ENCODE measurements at places on chromosomes 12 and 14. TPM values are rescaled to one million over a fixed set of nuclear protein-coding genes. Genes with fewer than 3 reads are reported as not detected.

GRCh38 chr12:51700887-51701286 is 109.9 kb downstream of the SCN8A start:
- no peak for ATAC-seq

GRCh38 chr14:96698960-96699539 is 98.1 kb upstream of the VRK1 start:
- no peak for ATAC-seq

GRCh38 chr12:48947727-48948126 is 9.6 kb downstream of the ARF3 start:
- no peak for ATAC-seq

DNA sequence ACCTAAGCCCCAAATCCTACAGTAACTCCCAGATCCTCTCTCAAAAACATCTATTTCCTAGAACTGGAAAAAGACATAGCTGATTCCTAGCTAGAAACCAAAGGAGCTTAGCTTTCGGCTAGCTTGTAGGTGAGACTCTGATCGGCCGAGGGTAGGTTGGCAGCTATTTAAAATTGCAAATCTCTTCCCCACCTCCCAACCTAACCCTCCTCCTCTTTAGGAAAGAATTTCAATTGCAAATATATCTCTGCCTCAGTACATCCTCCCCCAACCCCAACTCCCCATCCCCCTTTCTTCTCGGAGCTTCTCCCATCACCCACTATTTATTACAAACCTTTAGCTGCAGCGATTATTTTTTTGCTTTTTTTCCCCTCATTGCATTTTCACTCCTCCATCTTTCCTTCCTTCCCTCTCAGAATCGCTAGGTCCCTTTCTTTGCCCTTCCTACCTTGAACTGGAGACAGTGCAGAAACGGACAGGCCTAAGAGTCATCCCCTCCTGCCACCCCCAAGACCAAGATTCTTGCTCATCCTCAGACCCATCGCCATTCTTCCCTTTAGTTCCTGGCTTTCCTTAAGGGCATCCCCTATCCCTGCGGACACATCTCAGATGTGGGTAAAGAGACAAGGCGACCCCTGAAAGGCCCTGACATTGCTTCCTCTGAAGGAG is 13.4 kb downstream of the ZFHX2 start:
- no peak for ATAC-seq

- ATAC-seq: no peak
Measured at GRCh38 chr12:9626821-9627220, 19.1 kb upstream of the KLRB1 start.

DNA sequence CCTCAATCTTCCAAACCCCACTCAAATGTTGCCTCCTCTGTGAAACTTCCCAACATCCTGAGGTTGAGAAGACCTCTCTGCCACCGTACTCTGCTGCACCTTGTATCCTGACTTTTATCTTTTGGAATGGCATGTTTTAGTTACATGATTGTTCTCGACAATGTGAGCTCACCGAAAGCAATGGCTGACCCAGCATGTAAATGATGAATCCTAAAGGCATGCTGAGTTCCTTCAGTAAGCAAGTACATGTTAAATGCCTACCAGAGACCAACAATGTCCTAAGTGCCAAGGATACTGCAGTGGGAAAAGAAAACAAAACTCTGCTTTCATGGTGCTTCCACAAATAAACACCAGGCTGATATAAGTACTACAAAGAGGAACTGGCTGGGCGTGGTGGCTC is 13.7 kb downstream of the PPP1R13B start:
- ATAC-seq: no peak

GRCh38 chr12:121872546-121873215 is 14.0 kb upstream of the HPD start:
- peak; percentile 81 for ATAC-seq

DNA sequence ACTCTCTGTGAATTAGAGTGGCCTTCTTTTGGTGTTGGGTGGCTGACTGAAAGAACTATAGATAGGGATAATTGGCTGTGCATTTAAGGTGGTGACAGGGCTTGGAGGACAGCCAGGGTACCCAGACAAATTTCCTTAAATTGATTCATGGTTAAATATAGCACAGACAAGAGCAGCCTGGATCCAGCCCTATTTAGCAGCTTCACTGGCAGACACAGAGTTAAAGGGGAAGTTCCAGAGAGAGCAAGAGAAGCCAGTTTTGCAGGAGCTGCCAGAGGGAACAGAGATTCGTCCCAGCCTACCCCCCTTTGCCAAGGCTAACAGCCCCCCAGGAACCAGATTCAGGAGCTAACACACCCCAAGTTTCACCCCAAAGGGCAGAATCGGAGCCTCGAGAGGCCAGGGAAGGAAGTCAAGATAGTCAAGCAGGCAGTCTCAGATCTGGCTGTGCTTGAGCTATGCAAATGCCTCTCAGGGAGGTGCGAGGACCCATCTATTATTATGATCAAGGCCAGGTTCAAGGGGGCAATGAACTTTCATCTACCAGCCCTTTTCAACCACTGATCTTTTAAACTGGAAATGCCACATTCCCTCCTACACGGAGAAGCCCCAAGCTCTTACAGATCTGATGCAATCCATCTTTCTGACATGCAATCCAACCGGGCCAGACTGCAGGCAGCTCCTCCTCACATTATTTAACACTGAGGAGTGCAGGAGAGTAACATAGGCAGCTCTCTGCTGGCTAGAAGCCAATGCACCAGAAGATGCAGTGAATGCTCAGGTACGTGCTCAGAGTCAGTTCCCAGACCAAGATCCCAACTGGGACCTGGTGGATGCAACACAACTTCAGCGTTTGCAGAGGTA is 58.2 kb downstream of the DHRS2 start:
- no peak for ATAC-seq

DNA sequence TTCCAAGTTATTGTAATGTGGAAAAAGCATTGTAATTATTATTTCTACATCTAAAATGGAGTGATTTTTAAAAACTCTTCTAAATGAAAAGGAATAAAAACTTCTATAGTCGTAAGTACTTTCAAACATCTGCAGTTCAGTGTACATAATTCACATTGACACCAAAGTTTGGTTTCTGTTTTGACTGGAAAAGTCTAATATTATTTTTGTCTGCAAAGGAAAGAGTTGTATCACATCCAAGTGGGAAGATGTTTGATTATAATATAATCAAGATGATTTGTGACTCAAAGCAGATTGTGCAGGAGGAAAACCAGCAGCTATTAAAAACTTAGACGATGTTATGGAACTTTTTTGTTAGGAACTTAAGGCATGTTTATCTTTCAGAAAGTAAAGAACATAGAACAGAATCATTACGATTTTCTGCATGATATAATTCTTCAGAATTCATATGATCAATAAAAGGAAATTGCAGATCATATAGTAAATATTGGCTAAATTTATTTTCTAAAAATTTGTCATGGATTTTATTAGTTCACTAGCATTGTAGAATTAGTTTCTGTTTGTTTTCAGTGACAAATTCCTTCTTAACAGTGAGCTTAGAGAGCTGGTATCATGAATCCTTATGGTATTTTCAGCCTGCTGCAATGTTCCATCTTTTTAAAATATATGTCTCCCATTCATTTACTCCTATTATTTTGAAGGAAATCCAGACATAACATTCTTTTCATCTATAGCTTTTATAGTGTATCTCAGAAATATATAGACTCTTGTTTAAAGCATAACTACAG is 145.8 kb downstream of the MIPOL1 start:
- no peak for ATAC-seq

DNA sequence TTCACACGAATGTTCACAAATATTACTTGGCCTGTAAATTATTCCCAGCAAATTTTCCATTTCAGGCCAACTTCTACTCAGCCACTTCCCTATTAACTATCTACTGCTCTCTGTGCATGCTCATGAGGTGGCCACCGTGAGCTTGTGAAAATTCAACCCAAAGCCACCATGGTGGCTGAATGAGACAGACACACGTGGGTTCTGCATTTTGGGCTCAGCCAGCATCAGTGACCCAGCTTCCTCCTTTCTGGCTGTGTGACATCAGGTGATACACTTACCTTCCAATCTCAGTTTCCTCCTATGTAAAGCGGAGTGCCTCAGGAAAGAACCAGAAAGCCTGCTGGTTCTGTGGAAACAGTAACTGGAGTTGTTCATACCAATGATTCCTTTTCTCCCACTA is 175.8 kb downstream of the FOXN3 start:
- ATAC-seq: no peak

DNA sequence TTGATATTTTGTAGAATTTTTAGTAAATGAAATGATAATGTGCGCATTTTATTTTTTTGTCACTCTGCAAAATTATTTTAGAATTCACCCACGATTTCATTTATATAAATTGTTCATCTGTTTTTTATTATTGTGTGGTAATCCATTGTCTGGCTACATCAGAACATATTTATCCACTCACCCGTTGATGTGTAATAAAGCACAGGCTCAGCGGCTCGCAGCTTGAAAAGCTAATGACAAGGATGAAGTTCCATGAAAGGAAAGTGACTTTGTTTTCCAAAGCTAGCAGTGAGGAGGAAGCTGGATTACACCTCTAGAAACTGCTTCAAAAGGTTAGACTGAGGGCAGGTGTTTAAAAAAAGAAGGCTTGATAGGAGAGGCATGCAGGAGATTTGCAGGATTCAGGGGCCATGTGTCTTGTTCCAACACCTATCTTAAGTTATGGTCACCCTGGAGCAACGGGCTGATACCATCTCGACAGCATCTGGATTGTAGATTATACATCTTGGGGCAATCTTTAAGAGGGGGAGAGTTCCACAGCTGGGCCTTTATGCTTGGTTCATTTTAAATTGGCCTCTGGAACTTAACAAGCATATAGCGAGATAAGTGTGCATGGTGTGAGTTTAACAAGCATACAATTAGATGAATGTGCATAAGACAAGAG is 194.1 kb downstream of the TMTC3 start:
- no peak for ATAC-seq

DNA sequence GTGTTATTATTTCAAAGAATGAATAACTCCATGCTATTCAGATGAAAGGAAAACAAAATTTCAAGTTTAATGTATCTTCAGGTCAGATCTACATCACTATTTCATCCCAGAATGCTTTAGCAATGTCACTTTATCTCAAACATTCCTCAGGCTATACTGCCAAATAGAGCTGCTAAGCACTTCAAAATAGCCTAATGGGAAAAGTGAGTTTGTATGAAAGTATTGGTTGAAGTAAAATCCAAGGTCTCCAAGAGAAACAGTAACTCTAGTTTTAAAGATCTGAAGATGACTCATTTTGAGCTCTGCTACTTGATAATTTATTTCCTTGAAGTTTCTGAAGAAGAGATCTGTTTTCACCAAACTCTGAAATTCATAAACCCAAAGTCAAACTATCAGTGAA is 466.2 kb upstream of the FOXG1 start:
- no peak for ATAC-seq

DNA sequence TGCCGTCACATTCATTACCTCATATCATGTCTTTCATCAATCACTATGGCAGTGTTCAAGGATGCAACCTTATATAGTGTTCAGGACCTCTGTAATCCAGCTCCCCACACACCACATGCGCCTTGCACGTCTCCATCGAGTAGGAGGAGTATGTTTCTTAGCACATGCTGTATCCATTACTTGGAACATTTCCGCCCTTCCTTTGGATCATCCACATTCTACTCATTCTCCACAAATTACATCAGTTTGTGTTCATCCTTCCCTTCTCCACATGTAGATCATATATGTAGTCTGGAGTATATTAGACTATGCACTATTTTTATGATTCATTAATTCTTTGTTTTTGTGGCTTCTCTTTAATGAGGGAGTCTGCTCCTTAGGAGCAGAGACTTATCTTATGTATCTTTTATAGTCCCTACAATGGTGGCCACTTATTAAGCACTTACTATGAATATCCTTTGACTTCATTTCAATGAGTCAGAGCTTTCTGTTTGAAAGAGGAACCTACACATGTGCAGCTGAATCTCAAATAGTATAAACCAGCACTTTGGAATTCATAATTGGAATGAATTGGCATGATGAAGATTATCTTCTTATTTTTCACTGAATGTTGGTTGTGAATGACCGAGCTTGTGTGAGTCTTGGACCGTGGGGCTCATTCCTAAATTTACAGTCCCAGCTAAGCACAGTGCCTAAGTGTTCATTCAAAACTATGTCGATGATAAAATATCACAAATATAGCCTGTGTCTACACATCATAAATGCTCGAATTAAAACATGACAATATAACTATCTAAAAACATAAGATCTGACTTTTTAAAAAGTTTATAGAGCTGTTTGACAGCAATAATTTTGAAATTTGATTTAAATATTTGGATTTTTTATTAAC is 30.2 kb upstream of the NPAS3 start:
- no peak for ATAC-seq

GRCh38 chr12:91171476-91171875 is 11.1 kb downstream of the DCN start:
- ATAC-seq: no peak

GRCh38 chr14:57928732-57929131 is 62.8 kb upstream of the SLC35F4 start:
- no peak for ATAC-seq

GRCh38 chr12:104182621-104183378 is 32.8 kb upstream of the TXNRD1 start:
- no peak for ATAC-seq

DNA sequence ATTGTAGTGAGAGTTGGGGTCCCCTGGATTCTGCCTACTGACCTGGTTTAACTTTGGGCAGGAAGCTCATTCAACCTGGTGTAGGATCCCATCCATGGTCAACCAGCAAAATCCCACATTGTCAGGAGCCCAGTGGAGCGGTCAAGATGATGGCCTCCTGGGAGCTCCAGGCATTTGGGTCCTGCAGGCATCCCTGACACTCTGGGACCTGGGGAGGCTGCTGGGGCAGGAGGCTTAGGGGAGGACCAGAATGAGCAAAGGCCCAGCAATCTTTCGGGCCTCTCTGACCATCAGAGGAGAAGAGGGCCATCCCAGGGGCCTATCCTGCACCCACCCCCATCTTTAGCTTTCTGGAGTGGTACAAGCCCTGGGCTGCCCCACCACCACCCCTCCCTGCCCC is 104.0 kb downstream of the PRMT8 start:
- no peak for ATAC-seq

- ATAC-seq: no peak
Measured at GRCh38 chr14:90555126-90556011, 158.5 kb downstream of the CALM1 start.

The COX8C gene
- total RNA-seq: not detected

The SLC39A2 gene
- total RNA-seq: not detected

The IL26 gene
- not detected for total RNA-seq

The PCED1B gene
- total RNA-seq: not detected

The KERA gene
- not detected for total RNA-seq

The CYP46A1 gene
- 0.94 TPM for total RNA-seq

The EFS gene
- total RNA-seq: 10.6 TPM

The TMEM233 gene
- not detected for total RNA-seq

The TTC9 gene
- 2.7 TPM for total RNA-seq

The DPF3 gene
- total RNA-seq: 3.9 TPM

The INHBE gene
- total RNA-seq: not detected

The CYP27B1 gene
- total RNA-seq: 0.27 TPM

Data from gastroesophageal sphincter (tissue), 4 donors.